ENCODE measurements at places on chromosomes 6 and 20. TPM values are rescaled to one million over a fixed set of nuclear protein-coding genes. Genes with fewer than 3 reads are reported as not detected.

Gene IRAK1BP1
- 3.2 TPM for total RNA-seq

Gene ZNF311
- total RNA-seq, result 0.56 TPM

Gene HS3ST5
- not detected for total RNA-seq

Gene TRIM40
- not detected for total RNA-seq

Gene OR2H2
- not detected for total RNA-seq
